ENCODE measurements at places on chromosomes 5 and 9.
A peak's percentile ranks its signal among the peaks of the same experiment; 100 is the strongest.

- peak; percentile 45 for DNase-seq
These were observed 16.1 kb downstream of the GBGT1 start for GRCh38 chr9:133147412-133148198.

DNA sequence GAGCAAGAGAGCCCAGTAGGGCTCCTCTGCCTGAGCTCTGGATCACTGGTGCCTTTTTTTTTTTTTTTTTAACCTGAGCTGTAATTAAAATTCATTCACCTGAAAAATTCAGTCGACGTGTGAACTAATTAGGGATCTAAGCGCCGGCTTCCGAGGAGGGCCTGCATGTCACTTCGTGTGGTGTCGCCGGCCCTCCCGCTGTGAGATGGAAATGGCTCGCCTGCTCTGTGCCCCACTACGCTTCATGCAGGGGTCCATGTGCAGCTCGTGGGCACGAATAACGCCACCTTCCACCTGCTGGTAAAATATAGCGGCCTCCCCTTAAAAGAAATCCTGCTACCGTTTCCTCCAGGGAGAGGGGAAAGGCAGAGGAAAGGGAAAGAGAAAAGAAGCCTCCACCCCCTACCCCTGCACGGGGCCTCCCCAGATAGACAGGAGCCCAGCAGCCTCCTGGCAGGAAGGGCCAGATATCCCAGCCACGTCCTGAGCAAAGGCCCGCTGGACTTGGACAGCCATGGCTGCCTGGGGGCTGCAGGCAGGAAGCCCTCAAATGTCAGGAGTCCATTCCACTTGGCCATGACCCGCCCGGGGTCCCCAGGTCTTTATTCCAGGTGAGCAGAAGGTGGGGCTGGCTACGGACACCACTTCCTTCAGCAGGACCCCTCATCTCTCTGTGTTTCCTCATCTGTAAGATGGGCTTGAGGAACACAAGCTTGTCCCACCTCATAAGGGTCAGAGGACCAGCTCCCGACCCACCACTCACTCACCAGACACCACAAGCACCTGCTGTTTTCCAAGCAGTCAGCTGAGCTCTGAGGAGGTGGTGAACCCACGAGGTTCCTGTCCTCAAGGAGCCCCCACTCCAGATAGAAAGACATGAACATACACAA, 38.2 kb upstream of the ZNF354A start:
- DNase-seq, result no peak

GRCh38 chr9:3441197-3441816, 84.5 kb downstream of the RFX3 start:
- DNase-seq, result peak; percentile 70

DNA sequence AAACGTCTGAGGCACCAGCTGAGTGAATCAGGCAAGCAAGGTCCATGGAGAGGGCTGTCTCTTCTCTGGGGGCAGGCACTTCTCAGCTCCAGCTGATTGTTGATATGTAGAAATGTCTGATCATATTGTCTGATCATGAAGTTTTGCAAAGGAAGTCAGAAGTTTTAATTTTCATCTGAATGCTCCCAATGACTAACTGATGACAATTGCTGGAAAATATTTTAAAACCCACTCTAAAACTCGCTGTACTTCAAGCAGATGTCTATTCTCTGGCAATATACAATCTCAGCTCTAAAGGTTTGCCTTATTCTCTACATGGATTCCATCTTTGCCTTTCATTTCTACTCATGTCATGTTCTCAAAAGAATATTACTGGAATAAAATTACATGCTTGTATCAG, 12.7 kb downstream of the PLK2 start:
- peak; percentile 50 for DNase-seq

GRCh38 chr5:167533814-167534795, 757.3 kb upstream of the WWC1 start:
- no peak for DNase-seq

DNA sequence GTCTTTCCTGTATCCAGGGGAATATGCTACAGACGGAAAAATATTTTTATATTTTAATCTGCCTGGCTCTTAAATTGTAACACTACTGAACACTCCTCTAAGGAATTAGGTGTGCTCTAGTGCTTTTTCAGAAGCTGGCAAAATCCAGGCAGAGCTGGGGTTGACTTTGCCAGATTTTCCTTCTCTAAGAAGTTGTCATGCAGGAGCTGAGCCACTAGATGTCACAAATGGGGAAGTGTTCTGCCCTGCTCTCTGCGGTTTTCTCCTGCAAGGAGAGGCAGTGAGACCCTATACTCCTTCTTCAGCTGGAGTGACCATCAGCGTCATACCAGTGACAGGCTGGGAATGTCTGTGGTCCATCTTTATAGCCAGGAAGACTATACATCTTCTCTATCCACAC, 112.5 kb downstream of the HAPLN1 start:
- DNase-seq, result peak; percentile 47

DNA sequence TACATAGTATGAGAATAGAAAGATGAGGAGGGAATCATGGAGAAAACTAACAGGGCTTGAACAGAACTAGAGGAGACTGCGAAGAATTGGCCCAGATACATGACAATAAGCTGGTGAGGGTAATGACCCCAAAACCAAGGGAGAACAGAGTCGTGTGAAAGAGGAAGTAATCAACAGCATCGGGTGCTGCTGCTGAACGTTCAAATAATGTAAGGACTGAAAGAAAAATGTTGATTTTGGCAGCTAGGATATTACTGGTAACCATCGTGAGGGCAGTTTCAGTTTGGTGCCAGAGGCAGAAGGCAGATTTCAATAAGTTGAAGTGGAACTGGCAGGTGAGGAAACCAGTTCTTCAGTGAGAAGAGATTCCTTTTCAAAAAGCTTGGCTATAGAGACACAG, 66.8 kb upstream of the SMC2 start:
- no peak for DNase-seq

DNA sequence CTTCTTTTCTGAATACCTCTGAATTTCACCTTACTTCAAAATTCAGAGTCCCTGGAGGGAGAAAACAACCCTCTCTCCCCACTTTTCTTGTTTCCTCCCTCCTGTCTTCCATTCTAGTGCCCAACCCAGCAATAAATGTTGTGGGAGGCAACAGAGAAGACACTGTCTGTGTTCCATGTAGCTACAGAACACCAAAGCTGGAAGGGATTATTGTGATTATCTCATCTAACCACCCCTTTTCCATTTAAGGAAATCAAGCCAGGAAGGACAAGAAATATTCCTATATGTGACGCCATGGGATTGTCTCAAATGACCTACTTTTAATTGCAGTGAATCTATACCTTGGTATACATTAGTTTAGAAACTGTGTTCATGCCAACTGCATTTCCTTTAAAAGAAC, 476.6 kb upstream of the TNC start:
- peak; percentile 74 for DNase-seq

- DNase-seq, result no peak
These were observed 31.9 kb downstream of the MORN5 start for GRCh38 chr9:122191584-122191983.

DNA sequence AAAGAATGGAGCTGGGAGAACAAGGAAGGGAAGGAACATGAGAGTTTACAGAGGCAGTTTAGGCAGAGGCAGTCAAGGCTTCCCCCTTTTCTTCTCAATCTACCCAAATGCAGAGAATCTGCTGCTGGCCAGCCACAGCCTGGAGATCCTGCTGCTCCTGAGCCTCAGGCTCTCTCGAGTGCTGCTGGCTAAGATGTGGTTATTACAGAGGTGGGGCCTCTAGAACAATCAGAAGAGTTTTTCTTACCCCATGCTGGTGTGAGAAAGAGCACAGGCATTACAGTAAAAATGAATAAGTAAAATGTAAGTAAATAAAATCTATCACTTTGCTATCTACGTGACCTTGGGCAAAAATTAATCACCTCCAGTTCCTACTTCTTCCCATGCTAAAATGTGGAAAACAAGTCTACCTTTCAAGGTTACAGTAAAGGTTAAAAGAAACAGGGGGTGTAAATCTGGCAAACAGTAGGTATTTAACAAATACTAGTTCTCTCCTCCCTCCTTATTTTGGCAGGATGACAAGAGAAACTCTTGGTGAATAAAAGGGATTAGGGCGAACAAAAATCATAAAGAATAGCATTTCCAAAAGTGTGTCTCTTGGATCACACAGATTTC, 31.1 kb downstream of the FBXW11 start:
- DNase-seq, result peak; percentile 11

GRCh38 chr9:128860937-128861336, 20.8 kb downstream of the KYAT1 start:
- no peak for DNase-seq

DNA sequence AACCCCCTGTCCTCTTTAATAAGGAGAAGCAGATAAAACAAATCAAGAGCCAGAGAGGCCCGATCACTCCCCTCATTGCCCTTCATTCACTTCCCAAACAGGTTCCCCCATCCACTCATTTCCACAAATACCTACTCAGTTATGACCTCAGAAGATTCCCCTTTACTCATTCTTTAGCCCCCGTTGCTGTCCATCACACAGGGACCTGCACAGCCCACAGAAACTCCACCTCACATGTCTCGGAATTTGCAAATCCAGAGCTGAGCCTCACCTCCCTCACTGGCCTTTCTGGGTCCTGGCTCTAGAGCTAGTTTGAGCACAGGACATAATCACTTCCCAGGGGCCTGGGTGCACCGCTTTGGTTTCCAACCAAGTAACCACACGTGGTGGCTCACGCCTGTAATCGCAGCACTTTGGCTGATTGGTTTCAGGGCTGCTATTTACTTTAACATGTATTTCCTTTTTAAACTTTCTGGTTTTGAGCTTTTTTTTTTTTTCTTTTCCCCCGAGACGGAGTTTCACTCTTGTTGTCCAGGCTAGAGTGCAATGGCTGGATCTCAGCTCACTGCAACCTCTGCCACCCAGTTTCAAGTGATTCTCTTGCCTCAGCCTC, 17.8 kb downstream of the ATP6V0E1 start:
- no peak for DNase-seq

- no peak for DNase-seq
These were observed 230.8 kb upstream of the NR4A3 start for GRCh38 chr9:99590840-99591239.

- no peak for DNase-seq
These were observed 337.6 kb upstream of the IRX1 start for GRCh38 chr5:3258050-3258449.

GRCh38 chr5:150600616-150601490, 39.6 kb upstream of the SYNPO start:
- peak; percentile 56 for DNase-seq

- DNase-seq, result peak; percentile 43
These were observed 20.5 kb upstream of the GLRX start for GRCh38 chr5:95842854-95843544.

DNA sequence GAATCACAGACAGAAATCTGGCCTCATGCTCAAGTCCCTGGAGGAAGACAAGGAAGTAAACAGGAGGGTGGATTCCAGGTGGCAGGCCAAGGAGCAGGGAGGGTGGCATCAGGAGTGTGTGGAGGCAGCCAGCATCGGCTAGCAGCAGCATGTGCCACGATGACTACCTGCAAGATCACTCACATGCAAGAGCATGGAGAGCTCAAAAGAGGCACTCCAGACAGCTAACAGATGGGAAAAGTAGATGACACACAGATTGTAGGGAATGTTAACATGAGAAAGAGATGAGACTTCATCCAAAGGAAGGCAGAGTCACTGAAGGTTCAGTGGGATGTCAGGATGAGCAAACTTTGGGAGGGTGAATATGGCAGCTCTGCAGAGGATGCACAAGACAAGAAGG, 104.3 kb downstream of the SEMA5A start:
- no peak for DNase-seq

GRCh38 chr9:133137451-133138231, 16.6 kb upstream of the RALGDS start:
- no peak for DNase-seq

- no peak for DNase-seq
These were observed 53.9 kb downstream of the TTLL11 start for GRCh38 chr9:122039234-122039633.

GRCh38 chr9:136495238-136495800, 12.5 kb upstream of the SEC16A start:
- DNase-seq, result no peak

DNA sequence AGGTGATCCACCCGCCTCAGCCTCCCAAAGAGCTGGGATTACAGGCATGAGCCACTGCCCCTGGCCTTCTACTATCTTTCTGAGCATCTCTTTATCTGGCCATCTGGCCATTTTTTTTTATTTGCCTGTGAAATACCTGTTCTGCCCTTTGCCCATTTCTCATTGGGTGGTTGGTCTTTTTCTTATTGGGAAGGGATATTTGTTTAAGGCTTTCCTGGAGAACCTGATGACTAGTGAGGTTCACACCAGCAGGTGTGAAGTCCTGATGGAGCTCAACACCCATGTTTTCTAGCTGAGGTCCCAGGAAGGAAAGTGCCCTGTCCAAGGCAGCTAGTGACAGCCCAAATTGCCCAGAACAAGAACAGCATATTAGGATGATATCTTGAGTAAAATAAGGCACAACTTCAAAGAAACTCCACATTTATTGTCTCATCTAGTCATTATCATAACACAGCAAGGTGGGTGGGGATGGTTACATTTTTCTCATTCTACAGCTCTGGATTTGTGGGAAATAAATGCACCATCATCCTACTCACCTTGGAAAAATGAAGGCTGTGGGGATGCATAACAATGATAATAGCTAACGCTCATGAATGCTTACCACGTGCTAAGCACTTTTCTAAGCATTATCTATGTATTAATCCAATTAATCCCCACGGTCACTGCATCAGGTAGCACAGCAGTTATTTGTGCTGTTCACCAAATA, 20.3 kb downstream of the SLC36A3 start:
- no peak for DNase-seq

- no peak for DNase-seq
These were observed 73.8 kb downstream of the NEK6 start for GRCh38 chr9:124331580-124331979.

DNA sequence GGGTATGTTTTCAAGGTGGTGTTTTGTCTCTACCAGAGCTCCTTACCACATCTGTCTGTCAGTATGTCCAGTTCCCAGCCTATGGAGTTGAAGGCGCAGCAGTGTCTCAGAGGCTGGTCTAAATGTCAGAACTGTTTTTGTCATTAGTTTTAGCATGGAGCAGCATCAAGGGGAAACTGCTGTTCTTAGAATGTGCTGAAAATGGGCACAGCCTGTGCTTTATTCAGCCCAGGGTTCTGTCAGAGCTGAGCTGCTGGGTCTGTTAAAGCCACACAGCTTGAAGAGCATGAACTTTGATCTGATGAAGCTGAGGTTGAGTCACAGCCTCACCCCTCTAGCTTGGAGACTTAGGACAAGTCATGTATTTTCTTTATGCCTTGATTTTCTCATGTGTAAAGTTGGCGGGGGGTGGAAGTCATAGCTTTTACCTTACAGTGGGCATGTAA, 71.9 kb downstream of the RALGPS1 start:
- DNase-seq, result peak; percentile 4

GRCh38 chr5:62041156-62041756, 264.8 kb upstream of the KIF2A start:
- DNase-seq, result no peak

- no peak for DNase-seq
These were observed 24.6 kb downstream of the ALG2 start for GRCh38 chr9:99197124-99197630.

- DNase-seq, result no peak
These were observed 29.6 kb downstream of the LHX2 start for GRCh38 chr9:124040935-124041816.

GRCh38 chr9:110344821-110345220, 7.2 kb upstream of the TXNDC8 start:
- DNase-seq, result peak; percentile 45
